ENCODE measurements at places on chromosomes 12 and 14.

DNA sequence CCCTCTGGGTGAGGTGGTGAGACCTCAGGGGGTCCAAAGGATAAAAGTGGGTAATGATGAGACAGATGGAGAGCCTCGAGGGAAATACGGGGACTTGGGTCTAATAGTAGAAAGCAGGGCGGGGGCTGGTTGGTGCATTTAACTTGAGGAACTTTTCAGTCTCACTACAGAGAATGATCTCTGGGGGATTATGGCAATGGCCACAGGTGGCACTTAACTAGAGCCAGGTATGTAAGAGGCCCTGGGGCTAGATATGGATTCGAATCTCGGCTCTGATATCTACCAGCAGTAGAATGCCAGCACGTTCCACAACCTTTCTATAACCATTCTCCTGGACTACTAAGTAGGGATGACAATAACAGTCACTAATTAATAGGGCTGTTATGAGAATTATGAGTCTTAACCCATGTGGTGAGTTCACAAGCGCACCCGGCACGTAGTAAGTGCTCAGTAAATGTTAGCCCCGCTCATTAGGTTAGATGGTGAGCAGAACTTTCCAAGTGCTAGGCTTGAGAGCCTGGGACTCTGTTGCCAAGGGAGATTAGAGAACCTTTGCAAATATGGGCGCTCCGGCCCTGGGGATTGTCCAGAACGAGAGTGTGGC lies 888 bp upstream of the PLXNC1 start:
- DNase-seq: no peak

DNA sequence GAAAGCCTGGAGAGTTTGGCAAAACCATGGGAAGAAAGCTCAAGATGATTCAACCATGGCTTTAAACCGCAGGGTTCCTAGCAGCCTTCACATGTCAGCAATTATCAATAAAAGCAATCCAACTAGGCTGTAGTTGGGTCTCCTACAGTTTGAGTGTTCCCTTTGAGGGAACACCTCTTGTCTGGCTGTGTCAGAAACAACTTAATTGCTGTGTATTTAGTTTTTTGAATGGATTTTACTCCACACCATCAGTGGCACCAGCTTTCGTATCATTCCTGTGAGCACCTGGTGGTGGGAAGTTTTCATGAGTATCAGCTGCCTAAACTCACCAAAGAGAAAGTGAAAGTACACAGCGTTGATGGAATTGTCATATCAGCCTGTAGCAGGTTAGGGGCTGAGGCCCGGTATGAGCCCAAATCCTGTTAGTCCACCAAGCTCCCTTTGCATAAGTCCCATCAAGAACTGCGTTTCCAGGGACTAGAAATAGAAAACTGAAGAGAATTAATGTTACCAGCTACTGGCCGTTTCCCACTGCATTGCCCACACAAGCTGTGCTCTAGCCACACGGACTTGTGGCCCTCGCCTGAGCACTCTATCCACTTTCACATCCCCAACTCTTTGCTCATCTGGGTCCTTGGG lies 10.9 kb upstream of the IL26 start:
- DNase-seq: no peak

DNA sequence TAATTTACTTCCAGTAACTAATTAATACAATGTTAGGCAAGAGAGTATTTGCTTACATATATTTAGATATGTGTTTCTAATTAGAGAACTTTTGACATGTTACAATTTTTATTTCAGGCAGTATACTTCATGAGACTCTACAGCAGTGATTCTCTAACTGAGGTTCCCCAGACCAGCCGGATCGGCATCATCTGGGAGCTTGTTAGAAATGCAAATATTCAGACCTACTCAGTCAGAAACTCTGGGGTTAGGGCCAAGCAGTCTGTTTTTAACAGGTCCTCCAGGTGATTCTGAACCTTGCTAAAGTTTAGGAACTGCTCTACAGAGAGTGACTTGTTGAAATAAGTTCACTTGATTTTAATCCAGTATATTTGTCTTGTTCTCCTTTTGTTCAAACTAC lies 46.5 kb downstream of the ARID2 start:
- no peak for DNase-seq

- no peak for DNase-seq
These were observed 260.0 kb downstream of the DUSP6 start for GRCh38 chr12:89092297-89092696.

DNA sequence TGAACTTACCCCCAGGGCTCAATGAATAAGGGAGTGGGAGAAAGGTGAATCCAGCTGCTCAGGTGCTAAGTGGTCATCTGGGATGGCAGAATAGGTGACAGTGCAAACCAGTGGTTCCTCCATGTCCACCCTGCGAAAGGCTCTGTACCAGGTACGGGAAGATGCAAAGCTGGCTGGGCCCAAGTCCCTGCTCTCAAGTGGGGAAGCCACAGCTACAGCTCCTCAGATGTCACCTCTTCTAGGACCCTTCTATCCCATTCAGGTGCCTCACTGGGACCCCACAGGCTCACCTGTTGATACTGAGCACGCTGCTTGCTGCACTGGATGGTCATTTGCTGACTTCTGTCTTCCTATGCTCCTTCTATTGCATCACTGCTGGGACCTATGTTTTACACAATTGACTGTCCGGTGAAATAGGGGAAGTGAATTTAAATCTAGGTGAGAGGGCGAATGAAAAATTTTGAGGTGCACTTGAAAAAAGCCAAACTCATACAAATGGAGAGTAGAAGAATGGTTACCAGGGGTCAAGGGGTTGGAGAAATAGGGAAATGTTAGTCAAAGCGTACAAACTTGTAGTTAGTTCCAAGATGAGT lies 20.3 kb upstream of the PPP4R4 start:
- DNase-seq: no peak

DNA sequence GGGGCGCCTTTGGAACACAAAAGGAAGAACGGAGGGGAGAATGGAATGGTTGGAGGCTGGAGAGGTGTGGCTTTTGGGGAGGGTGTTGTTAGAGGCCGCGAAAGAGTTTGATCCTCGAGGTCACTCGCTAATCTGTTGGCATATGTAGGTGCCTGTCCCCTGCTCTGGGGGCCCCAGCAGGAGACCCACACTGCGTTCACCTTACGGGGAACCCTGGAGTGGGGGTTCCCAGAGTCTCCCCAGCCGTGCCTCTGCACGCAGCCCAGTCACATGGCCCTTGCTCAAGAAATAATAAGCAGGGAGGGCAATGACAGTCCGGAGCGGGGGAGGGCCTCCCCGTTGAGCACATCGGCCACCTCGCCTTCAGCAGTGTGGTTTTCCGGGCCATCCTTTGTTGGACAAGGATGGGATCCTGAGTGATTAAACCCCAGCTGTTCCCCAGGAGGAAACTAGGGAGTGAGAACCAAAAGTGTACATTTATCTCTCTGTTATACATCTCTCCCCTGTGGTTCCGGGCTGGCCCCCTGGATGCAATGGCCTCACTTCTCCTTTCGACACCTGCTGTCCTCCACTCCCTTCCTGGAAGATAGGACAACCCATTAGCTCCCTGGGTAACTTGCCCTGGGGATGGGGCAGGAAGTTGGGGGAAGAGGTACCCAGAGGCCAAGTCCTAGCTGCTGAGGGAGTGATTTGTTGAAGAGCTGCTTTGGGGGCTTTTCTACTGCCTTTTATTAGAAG lies 1.3 kb downstream of the PLEKHG3 start:
- peak; percentile 37 for DNase-seq

GRCh38 chr12:24788886-24789285 lies 160.0 kb downstream of the BCAT1 start:
- DNase-seq: no peak

DNA sequence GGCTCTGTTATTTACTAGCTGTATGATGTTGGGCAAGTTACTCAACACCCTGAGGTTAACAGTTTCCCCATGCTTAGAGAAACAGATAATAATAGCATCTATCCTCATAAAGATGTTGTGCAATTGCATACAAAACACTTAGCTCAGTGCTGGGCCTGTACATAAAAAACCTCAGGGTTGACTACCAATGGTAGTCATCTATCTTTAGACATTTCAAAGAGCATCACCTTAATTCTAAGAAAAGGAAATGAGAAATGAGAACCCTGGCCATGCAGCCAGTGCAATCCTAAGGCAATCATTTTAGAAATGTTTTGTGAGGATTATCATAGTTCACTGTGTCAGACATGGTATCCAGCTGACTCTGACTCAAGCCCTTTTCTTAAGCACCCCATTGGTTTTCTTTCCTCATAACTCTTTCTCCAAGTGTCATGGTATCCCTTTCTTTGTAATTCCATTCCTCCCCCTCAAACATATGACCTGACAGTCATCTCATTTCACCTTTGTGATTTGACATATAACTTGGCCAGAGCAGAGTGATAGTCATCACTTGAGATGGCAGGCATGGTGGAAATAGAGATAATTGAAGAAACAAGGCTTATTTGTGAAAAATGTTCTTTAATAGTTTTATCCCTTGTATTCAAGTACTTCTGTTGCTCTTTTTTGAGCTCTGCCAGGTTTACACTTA lies 29.5 kb upstream of the OSBPL8 start:
- no peak for DNase-seq

Measured in stimulated activated naive CD4-positive, alpha-beta T cell treated with Interleukin-2 at 50 U/mL for 16 hours (primary cell).